ENCODE measurements at places on chromosomes 11 and 22. TPM values are rescaled to one million over a fixed set of nuclear protein-coding genes. Genes with fewer than 3 reads are reported as not detected.

- no peak for DNase-seq
Measured at GRCh38 chr22:50264104-50264745, 2.7 kb upstream of the MAPK12 start.

- DNase-seq: peak; percentile 74
Measured at GRCh38 chr11:68010090-68011041, at the start of gene ALDH3B1. TSS of gene ALDH3B1 (plus strand) at chr11:68010327. CDS start at chr11:68015298, 4,971 bp downstream.

- no peak for DNase-seq
Measured at GRCh38 chr11:111909378-111909777, 2.2 kb downstream of the CRYAB start.

Gene SMTNL1
- not detected for total RNA-seq

DNA sequence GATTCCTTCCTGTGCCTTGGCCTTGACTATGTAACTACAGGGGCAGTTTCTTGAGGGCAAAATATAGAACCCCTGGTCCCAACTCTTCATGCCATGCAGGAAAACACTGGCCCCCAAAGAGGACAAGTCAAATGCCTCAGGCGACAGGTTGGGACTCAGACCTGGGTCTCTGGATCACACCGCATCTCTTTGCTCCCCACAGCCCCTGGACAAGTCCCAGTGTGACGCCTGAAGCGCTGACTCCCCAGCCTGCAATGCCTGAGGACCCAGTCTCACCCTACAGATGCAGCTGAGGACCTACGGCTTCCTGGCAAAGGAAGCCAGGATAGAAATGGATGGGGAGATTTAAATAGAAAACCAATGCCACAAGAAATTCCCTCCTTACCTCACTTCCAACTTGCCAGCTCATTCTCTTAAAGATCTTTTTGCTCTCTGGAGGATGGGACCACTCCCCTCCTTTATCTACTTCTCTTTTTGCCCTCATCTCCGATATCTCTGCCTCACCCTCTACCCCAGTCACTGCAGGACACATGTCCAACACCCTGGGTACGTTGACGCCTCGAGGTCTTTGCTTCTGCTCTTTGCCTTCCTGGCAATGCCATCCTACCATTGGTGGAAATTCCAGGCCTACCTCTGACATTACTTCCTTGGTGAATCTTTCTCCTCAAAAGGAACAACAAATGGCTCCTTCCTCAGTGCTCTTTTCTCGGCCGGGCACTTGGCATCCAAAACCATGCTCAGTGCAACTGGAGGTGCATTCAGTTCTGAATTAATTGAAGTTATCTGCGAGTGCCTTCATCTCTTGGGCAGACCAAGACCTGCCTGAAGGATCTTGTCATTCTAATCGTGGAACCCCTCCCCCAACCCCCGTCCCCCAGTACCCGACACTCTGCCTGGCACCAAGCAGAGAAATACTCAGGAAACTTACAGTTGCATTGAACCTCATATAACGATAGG lies 2.0 kb upstream of the PRDM11 start:
- no peak for DNase-seq

Gene TRPM5
- total RNA-seq: not detected

Gene CRACR2B
- total RNA-seq: 2.2 TPM

DNA sequence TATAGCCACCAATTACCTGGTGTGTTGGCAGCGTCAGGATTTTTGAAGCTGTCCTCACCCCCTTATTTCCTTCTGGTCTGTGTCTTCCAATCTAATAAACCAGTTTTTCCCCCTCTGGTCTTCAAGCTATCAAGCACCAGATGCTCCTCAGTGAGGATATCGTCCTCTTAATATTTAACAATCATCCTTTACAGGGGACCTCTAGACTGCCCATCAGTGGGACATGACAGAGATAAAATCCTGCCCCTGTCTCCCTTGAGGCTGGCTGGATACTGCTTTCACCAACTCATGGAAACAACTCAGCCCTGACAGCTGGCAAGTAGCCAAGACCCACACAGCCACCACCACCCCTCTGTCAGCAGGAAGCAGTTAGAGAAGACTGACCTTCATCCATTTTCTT lies 421.0 kb upstream of the API5 start:
- no peak for DNase-seq

GRCh38 chr11:30432178-30432577 lies 109.3 kb downstream of the ARL14EP start:
- no peak for DNase-seq

GRCh38 chr11:126026579-126026978 lies 36.1 kb downstream of the CDON start:
- no peak for DNase-seq

DNA sequence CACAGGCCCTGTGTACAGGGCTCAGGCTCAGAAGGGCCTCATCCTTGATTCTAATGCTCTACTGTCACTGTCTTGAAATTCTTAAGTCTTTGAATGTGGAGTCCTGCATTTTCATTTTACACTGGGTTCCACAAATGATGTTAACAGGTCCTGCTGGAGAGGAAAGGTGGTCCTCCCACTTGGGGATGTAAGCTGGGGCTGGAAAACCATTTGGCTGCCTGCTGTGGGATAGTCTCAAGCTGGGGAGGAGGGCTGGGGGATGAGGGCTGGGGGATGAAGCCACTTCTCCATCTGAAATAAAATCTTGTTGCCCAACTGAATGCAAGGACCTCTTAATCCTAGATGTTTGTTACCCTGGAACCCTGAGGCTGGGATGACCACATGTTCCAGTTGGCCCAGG lies 423.0 kb downstream of the TENM4 start:
- DNase-seq: no peak

Gene GDPD4
- total RNA-seq: not detected

Gene MRGPRX3
- total RNA-seq: not detected

DNA sequence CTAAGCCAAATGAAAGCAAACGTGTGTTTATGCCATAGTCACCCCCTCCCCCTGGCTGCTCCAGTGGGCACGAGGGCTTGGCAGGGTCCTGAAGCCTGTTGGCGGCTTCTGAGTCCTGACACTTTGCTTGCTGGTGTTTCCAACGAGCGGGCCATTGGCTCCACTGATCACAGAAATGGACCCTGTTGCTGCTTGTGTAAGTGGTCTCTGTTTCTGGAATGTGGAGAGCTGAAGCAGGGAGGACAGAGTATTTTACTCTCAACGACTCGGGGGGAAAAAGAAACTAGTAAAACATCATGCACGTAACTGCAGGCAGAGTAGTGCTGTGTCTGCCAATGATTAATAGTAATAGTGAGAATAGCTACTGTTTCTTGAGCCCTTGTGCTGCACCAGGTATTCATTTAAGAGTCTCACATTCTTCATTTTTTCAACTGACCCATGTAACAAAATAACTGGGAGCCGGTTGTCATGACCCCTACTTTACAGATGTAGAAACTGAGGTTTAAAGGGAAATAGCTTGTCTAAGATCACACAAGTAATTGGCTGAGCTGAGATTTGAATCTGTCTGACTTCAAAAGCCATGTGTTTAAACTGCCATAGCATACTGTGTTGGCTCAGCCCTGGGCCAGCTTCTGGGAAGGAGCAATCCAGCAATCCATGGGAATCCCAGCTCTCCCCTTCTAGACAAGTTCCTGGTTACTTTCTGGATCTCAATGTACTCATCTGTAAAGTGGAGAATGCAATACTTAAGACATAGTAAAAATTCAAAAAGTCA lies 526.7 kb downstream of the INSC start:
- no peak for DNase-seq

All from dorsolateral prefrontal cortex (tissue), 122 donors.